Naive thymus-derived CD8-positive, alpha-beta T cell (primary cell): ENCODE measurements at places on chromosomes 12 and 14.

DNA sequence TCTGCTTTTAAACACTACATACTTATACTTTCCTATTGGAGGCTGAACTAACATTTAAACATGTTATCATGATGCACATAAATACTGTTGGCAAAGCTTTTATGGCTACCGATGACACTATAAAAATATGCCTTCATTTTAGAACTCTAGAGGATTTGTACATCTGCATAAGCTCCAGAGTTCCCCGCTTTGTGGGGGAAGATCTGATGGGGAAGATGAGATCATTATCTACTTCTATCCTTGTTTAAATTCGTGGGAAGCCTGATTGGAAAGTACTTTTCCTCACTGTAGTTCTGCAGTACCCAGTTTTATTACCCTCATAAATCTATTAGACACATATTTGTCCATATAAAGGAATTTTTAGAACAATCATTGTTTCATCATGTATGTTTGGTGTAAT is 299.6 kb upstream of the ATP2B1 start:
- no peak for DNase-seq

GRCh38 chr12:91364471-91365184 is 182.0 kb upstream of the DCN start:
- no peak for DNase-seq

- DNase-seq: no peak
These were observed 26.1 kb upstream of the CPNE8 start for GRCh38 chr12:38931461-38931860.

DNA sequence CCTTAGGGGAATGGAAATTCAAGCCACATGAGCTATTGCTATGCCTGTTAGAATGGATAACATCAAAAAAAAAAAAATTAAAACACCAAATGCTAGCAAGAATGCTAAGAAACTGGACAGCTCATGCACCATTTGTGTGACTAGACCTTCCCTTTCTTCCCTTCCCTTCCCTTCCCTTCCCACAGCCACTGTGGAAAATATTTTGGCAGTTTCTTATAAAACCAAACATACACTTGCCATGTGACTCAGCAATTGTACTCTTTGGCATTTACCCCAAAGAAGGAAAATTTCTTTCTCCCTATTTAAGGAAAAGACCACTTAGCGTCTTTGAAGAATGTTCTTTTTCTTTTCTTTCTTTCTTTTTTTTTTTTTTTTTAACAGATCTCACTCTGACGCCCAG is 49.1 kb upstream of the FKBP4 start:
- no peak for DNase-seq

- no peak for DNase-seq
These were observed 2.5 kb downstream of the PPP1R3E start for GRCh38 chr14:23299986-23300686.

DNA sequence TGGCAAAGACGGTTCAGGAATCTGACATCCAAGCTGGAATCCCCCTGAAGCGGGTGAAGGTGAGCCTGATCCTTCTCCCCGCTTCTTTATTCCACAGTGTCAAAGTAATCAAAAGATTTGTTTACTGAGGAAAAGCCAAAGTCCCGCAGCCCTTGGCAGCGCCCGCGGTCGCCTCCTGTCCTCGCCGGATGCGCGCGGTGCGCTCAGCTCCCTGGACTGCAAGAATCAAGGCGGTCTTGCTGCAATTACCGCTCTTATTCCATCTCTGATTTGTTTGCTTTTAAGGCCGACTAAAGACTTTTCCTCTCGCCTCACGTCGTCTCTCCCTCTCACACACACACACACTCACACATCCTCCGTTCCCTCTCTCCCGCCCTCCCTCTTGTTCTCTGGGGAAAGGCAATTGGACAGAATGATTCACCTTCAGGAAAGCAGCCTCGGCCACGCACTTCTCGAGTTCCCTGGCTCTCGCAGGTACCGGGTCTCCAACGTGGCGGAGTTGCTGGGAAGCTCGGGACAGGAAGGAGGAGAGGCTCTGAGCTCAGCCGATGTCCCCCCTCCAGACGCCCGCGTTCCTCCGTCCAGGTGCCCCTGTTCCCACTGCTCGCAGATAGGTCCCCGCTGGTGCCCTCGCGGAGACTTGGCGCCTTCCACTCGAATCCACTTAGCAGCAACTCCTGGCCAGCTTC is 68.6 kb upstream of the USP15 start:
- DNase-seq: peak; percentile 11

- DNase-seq: no peak
These were observed 76.0 kb downstream of the KCNK13 start for GRCh38 chr14:90137807-90138206.
